Stimulated activated CD8-positive, alpha-beta memory T cell treated with anti-CD3 and anti-CD28 coated beads, Interleukin-15, amount 100 ng/mL, for 24 hours (primary cell): ENCODE measurements at places on chromosomes 4 and X.

DNA sequence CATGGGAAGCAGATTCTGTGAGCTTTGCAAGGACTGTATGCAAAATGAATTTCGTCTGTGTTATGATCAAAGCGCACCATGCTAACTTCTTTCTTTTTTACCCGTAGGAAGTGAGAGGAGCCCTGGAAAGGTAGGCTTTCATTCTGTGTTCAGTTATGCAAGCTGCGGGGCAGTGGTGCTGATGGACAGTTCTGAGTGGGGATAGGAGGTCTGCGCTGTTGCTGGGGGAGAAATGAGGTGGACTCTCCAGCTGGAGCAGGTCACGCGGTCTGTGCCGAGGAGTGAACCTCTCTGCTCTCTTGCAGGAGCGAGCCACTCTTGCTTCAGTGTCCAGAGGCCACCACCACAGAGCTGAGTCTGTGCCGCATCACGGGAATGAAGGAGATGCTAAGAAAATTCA lies 4.5 kb downstream of the TRIML1 start:
- DNase-seq = no peak

DNA sequence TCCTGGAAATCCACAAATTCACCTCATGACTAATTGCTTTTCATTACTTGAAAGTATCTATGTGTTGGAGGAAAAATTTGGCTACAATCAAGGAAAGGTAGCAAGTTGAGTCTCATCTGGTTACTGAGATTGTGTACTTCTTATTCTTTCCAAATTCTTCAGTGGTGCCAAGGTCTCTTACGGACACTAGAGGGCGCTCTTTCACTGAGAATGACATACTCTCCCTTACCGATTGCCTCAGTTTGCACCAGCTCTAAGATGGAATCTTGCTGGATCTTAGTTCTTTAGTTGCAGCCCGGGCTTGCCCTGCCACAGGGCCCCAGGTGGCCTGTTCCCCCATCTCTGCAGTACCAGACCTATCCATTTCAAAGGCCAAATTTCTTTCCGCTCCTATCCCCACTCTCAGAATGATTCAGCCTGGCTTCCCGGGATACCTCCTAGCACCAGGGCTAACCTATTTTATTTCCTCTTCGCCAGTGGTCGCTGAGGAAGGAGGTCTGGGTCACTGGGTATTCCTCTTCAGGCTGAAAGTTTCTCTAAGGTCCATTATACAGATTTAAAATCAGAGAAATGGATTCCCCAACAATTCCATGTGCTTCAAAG lies 24.6 kb upstream of the GPR50 start:
- DNase-seq = no peak

- no peak for DNase-seq
These were observed at the start of gene TBC1D1 for GRCh38 chr4:37890801-37891259. Gene TBC1D1, plus strand, starts transcription at chr4:37891084. Its CDS starts 11,012 bp downstream, at chr4:37902096.

- no peak for DNase-seq
These were observed 1.5 kb downstream of the TMEM271 start for GRCh38 chr4:574346-575161.

GRCh38 chr4:154471032-154471431 lies 20.6 kb downstream of the DCHS2 start:
- no peak for DNase-seq

- DNase-seq = no peak
These were observed 84.7 kb upstream of the RAPGEF2 start for GRCh38 chr4:159018062-159018629.

DNA sequence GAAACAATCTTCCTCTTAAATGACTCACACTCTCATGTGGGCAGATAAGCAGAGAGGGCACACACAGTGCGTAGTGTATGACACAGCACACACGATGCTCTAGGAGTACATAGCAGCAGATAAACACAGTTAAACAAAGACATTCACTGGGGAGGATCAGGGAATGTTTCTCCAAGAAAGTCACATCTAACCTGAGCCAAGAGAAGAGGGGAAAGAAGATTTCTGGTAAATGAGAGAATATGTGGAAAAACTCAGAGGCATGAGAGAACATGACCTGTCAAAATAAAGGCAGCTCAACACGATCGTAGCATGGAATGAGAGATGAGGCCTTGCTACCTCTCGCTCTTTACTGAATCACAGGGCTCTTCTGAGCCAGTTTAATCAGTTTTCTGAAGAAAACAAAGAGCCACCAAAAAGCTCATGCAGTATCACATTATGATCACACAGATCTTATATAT lies 251.0 kb downstream of the ANK2 start:
- no peak for DNase-seq

- DNase-seq = no peak
These were observed 19.8 kb upstream of the PLCXD1 start for GRCh38 chrX:261167-261918.

DNA sequence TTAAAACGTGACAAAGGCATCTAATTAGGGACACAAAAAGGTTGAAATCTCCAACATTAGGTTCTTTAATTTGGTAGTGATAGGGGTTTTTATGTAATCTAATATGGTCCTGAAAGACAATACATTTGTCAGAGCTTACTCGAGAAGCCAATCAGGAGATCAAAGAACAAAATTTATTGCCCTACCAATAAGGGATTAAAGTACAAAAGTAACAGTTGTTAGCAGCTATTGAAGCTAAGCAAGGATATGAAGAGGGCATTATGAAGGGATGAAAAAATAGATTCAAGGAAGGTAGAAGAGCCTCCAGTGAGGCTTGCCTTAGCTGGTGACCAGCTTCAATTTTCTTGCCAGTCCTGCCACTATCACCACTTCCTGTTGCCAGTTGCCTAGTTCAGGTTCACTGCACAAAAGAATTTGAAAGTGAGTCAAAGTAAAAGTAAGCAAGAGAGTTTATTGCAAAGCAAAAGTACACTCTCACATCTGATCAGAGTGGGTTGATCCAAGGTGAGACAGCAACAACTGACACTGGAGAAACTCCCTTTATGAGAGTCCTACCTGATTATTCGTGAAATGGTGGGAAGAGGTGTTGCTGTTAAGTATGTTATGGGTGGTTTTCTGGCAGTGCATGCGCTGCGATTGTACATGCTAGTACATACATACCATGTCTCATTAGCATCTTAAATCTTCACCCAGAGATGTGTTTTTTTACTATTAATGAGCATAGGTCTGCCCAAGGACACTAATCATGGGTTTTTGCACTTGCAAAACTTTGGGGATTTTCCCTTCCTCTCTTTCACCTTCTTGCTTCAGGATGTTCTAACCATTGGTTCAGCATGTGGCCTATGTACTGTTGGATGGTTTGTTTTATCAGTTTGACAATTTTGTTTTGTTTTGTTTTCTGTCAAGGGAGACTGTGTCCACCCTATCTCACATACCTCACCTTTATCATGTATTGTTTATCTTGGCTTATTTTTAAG lies 263.2 kb upstream of the ITM2A start:
- DNase-seq = no peak

DNA sequence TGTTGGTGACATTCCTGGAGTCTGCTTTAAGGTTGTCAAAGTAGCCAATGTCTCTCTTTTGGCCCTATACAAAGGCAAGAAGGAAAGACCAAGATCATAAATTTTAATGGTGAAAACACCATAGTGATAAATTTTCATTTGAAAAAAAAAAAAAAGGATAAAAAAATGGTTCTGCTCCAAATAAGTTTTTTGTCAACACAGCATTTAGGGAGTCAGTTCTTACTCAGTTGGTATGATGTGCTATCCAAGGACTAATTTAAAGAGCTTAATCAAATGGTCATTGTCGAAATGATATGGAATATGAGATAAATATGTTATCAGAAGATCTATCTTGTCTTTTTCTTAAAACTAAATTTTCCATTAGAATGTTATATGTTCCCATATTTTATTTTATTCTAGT lies 83.9 kb downstream of the PCDH18 start:
- DNase-seq = no peak
